Glutamatergic neuron (in vitro differentiated cells): ENCODE measurements at places on chromosomes 1 and 21. TPM values are rescaled to one million over a fixed set of nuclear protein-coding genes. Genes with fewer than 3 reads are reported as not detected.

TRABD2B gene
- total RNA-seq = 0.64 TPM

GRCh38 chr1:47870946-47871676, 126.1 kb downstream of the TRABD2B start:
- DNase-seq = no peak

CD1E gene
- total RNA-seq = not detected

CYP4A22 gene
- 0.17 TPM for total RNA-seq

ARHGAP29 gene
- 1.1 TPM for total RNA-seq

PTGER3 gene
- 0.29 TPM for total RNA-seq

- no peak for DNase-seq
Observed at GRCh38 chr1:86184426-86184825, 27.9 kb upstream of the COL24A1 start.

DNA sequence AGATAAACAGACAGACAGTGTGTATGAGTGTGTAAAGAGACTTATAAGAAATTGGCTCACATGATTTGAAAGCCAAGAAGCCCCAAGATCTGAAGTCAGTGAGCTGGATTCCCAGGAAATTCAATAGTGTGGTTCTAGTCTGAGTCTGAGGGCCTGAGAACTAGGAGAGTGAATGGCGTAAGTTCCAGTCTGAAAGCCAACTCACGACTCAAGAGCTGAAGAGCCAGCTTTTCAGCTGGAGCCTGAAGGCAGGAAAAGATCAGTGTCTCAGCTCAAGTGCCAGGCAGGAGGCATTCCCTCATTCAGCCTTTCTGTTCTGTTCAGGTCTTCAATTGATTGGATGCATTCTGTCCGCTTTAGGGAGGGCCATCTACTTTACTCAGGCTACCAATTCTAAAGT, 257.2 kb downstream of the PLPP3 start:
- DNase-seq = no peak

DNA sequence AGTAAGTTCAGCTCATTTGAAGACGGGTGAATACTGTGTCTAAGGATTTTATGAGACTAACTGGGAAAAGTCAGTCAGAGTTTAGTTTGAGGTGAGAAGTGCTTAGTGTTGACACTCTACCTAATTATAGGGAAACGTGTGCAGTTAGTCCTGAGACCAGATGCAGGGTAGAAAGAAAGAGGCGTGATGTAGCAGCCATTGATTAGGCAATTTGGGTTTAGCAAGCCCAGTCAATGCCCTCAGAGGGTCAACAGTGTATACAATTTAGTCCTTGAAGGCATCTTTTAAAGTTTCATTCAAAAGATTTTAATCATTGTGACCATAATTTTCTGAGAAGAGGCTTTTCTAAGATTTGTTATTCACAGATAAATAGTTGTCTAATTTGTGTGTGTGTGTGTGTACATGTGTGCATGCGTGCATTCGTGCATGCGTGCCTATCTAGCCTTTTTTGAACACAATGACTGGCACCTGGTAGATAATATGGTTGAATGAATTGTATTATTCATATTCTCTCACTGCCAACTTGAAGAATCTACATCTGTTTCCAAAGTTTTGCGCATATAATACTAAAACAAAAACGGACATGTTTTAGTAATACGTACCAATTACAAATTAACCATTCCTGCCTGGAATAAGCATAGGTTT, 332.9 kb downstream of the SRGAP2C start:
- DNase-seq = no peak

GRCh38 chr1:6282577-6283270, 21.8 kb upstream of the GPR153 start:
- DNase-seq = no peak

- DNase-seq = no peak
Observed at GRCh38 chr1:22452481-22452957, 868 bp downstream of the ZBTB40 start.

DNA sequence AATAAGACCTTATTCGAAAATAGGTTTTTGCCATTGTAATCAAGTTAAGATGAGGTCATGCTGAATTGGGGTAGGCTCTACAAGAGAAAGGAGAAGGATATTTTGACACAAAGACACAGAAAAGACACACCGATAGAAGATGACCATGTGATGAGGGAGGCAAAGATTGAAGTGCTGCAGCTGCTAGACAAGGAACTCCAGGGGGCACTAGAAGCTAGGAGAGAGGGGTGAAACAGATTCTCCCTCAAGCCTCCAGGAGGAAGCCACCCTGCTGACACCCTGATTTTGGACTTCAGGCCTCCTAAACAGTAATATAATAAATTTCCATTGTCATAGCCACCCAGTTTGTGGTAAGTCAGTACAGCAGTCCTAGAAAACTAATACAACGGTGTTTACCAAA, 506.8 kb upstream of the CAMK1G start:
- DNase-seq = no peak
